ENCODE measurements at places on chromosomes 13 and 19.

- no peak for DNase-seq
Observed at GRCh38 chr13:112911285-112911701, 57.7 kb upstream of the MCF2L start.

- peak; percentile 11 for DNase-seq
Observed at GRCh38 chr19:5339198-5339949, 1.2 kb downstream of the PTPRS start.

- peak; percentile 51 for DNase-seq
Observed at GRCh38 chr19:16627193-16627927, 644 bp downstream of the MED26 start.

GRCh38 chr13:70835371-70835770, 727.1 kb upstream of the KLHL1 start:
- no peak for DNase-seq

GRCh38 chr19:36196249-36196648, 18.2 kb downstream of the ZNF565 start:
- DNase-seq = no peak

DNA sequence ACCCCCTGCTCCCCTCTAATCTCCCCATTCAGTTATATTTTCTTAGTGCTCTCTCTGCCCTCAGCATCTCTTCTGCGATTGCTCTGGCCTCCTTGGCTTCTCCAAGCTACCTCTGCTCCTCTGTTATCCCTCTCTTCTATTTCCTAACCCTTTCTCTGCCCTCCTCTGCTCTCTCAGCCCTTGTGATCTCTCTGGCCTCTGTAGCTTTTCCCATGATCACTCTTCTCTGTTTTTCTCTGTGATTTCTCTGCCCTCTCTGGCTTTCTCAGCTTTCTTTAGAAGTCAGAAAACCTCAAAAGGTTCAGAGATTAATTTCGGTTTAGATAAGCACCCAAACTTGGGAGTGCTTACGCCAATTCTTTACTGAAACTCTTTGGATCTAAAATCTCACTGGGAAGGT, 795.0 kb downstream of the DIAPH3 start:
- no peak for DNase-seq

DNA sequence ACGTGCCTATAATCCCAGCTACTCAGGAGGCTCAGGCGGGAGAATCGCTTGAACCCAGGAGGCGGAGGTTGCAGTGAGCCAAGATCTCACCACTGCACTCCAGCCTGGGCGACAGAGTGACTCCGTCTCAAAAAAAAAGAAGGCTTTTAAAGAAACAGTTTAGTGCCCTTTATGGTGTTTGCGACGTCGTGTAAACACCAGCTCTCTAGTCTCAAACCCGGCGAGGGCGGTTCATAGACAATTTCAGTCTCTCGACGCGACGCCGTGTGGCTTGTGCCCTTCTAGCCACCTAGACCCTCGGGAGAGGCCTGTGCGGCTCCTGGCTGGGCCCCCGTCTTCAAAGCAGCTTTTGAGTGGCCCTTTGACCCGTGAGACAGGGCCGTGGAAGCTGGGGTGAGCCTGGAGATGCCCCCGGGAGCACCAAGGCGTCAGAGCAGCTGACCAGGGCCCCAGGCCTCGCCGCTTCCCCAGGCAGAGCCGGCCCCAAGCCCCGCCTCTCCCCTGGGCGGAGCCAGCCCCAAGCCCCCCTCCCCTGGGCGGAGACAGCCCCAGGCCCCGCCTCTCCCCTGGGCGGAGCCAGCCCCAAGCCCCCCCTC, 5.0 kb upstream of the MADCAM1 start:
- peak; percentile 37 for DNase-seq

GRCh38 chr19:48196321-48196763, 25.9 kb downstream of the ZSWIM9 start:
- DNase-seq = no peak
